Head of caudate nucleus (tissue), 42 donors: ENCODE measurements at places on chromosomes 16 and 17.

- no peak for DNase-seq
These were observed 37.8 kb downstream of the ITGAE start for GRCh38 chr17:3762922-3763776.

DNA sequence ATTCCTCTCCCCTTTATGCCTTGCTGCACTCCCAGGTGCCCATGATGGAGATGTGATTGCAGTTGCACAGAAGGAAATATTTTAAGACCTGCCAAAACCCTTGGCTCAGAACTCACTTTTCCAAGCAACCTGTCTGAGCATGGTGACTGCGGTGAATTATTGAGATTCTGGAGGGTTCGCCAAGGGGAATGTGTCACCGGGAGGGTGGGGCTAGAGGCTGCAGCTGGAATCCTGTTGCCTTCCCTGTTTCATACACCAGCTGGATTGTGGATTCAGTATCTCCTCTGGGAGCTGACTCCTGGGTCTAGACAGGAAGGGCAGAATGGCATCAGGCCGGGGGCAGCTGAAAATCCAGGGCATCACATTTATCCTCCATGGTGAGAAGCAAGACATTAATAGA is 527.2 kb downstream of the TMEM114 start:
- no peak for DNase-seq

GRCh38 chr17:65529040-65529633 is 32.3 kb downstream of the AXIN2 start:
- DNase-seq, result no peak

DNA sequence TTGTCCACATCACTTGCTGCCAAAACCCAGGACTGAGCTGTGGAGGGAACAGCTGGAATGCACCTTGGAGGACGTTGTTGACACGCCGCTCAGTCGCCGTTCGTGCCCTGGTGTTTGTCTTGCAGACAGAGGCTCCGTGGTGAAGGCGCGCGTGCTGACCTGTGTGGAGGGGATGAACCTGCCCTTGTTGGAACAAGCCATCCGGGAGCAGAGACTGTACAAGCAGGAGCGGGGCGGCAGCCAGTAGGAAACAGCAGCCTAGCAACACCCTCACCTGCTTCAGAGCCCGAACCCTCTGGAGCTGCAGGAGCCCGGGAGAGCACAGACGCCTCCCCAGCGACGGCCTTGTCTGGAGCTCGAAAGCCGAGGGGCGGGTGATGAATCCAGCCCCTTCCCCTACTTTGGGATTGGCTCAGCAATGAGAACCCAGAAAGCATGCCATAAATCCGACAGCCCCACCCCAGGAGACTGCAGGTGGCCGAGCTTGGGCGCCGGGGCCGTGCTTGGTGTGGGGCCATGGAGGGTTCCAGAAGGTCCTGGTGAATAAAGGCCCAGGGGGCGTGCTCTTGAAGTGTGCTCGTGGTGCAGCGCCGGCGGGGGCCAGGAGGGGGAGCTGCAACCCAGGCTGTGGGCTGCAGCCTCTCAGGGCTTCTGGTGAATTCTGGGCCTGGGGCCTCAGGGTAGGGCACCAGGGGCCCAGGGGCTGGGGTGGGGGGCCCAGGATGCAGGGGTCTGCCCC is 470 bp upstream of the CDK3 start:
- no peak for DNase-seq

GRCh38 chr16:54165912-54166865 is 120.4 kb downstream of the IRX3 start:
- no peak for DNase-seq
